ENCODE measurements at places on chromosomes 1 and 21.

- no peak for DNase-seq
Observed at GRCh38 chr1:148263906-148264255, 111.8 kb upstream of the NBPF11 start.

DNA sequence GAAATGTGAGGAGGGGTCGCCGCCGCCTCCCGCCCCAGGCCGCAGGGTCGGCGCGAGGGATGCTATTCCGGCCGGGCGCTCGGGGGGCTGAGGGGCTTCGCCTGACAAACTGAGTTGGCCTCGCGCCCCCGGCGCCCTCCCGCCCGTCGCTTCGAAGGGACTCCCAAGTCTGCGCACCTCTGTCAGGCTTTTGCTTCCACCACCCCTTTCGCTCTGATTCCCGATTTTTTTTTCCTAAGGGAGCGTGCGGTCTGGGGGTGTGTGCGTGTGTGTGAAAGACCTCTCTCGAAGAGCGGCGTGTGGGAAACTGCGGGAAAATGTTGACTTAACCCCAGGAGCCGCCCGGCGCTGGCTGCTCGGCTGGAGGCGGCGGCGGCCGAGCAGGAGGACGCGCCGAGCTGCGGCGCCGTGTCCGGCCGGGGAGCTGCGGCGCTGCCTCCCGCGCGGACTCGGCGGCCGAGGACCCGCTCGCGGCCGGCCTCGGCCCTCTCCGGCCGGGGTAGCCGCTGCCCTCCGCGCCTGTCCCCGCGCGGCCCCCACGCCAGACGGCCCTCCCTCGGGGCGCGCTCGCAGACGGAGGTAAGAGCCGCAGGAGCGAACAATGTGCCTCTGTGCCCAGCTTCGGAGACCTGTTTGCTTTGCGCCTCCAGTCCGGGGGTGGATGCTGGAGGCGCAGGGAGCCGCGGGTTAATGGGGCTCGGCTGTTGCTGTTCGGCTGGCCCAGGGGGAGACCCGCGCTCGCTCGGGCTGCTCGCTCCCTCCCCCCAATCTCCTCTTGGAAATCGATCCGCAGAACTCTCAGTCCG is 1.1 kb downstream of the ADGRL2 start:
- no peak for DNase-seq

GRCh38 chr1:228763561-228763960 is 28.3 kb downstream of the RHOU start:
- DNase-seq, result no peak

- no peak for DNase-seq
Observed at GRCh38 chr1:77044133-77044849, 174.9 kb downstream of the PIGK start.

- no peak for DNase-seq
Observed at GRCh38 chr1:54387419-54387818, 18.8 kb downstream of the SSBP3 start.

- no peak for DNase-seq
Observed at GRCh38 chr1:226003502-226004170, 4.5 kb upstream of the SDE2 start.

- DNase-seq, result no peak
Observed at GRCh38 chr1:213419401-213420030, 368.5 kb downstream of the RPS6KC1 start.

GRCh38 chr1:176101951-176102642 is 105.0 kb downstream of the COP1 start:
- no peak for DNase-seq

DNA sequence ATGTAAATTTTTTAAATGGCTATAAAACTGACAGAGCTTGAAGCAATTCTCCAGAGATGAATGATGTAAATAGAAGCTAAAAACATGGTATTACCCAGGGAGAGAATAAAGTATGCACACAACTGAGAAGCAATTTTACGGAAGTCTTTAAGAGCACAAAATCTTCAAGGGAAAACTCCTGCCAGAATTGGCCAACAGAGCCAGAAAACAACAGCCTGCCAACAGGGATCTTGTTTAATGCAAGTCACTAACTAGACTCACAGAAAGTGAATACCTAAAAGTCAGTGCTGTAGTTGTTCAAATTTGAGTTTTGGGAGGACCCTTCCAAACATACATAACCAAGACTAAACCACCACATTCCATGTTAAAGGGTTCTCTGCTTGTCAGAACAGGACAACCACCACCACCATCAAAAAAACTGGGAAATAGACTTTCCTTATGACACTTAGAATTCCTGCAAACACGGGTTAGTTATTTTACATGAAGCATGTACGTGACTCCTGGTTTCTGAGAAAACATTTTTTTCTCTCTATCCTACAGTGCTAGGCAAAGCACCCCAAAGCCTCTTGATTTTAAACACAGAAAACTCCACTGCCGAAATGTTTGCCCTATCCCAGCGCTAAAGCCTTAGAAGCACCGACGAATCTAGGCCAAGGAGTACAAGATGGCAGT is 1.6 kb downstream of the EPS15 start:
- DNase-seq, result no peak
